ENCODE measurements at places on chromosomes 4 and X.

DNA sequence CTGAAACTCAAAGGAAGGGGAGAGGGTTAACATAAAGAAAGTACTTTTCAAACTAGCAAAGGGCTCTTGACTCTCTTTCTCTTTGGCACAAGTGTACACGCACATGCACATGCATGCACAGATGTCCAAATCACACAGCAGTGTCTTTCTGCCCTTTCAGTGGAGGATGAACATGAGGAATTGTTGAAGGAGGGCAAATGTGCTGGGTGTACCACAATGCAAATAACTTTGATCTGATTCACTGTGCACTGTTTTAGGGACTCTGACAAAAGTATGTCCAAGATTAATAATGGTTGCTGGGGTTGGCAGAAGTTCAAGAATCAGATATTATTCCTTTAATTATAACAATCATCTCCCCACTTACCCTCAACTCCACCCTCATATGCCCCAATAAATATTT is 93.8 kb downstream of the GPC4 start:
- DNase-seq, result no peak

DNA sequence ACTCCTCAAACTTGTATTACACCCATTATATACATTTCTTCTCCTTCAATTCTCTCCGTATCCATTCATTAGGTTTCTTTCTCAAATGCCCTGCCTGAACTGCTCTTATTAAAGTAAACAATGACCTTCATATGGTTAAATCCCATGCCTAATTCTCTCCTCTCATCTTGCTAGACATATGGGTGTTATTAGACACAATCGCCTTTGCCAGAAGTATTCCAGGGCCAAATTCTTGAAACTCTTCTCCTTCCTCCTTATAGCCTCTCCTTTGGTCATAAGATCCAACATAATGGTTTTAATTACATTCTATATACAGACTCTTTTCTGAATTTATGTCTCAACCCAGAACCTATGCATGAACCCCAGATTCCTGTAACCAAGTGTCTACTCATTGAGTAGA is 4.8 kb downstream of the ANXA10 start:
- no peak for DNase-seq

GRCh38 chr4:77821775-77822174 is 2.6 kb upstream of the CNOT6L start:
- no peak for DNase-seq

GRCh38 chrX:11965436-11965835 is 172.8 kb upstream of the FRMPD4 start:
- no peak for DNase-seq

GRCh38 chr4:112253382-112254000 is 21.9 kb downstream of the AP1AR start:
- DNase-seq, result no peak

- no peak for DNase-seq
Measured at GRCh38 chrX:49844611-49845010, 15.5 kb downstream of the PAGE4 start.

DNA sequence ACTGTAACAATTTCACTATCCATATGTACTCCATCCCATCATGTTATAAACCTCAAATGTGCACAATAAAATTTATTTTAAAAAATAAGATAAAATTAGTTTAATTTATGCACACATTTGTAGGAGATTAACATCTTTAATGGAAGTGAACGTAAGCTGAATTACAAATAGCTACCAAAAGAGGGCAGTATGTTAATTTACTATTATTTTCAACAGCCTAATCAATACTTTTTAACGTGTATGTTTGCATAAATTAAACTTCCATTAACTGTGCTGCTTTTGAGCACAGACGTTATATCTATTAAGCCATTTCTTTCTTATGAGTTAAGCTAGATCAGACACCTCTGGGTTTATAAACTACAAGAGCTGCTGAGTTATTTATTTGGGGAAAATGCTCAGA is 56.5 kb upstream of the PHKA2 start:
- DNase-seq, result no peak

GRCh38 chrX:123860983-123861382 is 1.1 kb downstream of the XIAP start:
- no peak for DNase-seq

- DNase-seq, result no peak
Measured at GRCh38 chrX:136097871-136098805, 49.2 kb upstream of the FHL1 start.

DNA sequence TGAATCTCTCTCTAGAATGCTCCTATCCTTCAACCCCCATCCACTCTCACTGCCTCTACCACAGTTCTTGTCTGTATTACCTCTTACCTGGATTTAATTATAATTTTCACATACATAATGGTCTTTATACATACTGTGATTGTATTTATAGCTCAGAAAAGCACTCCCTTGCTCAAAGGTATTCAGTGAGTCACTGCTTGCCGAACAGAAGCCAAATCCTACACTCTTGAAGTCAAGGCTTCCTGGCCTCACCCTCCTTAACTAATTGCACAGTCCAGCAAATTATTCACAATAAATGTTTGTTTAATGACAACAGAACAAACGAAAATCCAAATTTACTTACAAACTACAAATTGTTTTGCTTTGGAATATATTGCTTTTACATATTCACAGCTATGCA is 159.5 kb downstream of the KLHL13 start:
- no peak for DNase-seq

DNA sequence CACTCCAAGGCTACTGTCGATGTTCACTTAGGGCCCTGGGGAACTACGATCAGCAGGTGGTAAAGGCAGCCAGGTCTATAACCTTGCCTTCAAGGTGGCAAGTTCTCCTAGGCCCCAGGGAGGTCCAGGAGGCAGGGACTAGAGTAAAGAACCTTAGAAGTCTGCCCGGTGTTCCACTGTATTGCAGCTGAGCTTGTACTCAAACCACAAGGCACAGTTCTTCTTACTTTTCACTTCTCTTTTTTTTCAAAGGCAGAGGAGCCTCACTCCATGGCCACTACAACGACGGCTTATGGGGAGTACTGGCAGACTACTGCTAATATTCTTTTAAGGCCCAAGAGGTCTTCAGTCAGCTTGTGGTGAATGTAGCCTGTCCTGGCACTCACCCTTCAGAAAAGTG is 78.8 kb upstream of the GPR174 start:
- no peak for DNase-seq

DNA sequence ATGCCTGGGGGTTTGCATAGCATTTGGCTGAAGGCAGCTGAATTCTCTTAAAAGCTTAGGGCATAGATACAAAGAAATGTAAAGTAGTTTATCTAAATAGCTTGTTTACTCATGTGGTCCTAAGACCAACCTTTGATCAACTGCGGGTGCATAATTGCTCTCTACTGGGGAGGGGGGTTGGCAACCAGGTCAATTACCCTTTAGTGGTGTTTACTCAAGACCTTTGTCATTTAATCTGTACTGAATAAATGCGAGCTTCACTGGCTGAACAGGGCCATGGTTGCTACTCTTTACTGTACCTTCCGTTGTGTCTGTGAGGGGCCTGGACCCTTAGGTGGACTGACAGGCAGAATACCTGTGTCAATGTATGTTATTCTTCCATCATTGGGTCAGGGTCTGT is 102.7 kb upstream of the FAM9C start:
- DNase-seq, result no peak

- no peak for DNase-seq
Measured at GRCh38 chr4:73770917-73771316, 30.5 kb downstream of the CXCL8 start.

DNA sequence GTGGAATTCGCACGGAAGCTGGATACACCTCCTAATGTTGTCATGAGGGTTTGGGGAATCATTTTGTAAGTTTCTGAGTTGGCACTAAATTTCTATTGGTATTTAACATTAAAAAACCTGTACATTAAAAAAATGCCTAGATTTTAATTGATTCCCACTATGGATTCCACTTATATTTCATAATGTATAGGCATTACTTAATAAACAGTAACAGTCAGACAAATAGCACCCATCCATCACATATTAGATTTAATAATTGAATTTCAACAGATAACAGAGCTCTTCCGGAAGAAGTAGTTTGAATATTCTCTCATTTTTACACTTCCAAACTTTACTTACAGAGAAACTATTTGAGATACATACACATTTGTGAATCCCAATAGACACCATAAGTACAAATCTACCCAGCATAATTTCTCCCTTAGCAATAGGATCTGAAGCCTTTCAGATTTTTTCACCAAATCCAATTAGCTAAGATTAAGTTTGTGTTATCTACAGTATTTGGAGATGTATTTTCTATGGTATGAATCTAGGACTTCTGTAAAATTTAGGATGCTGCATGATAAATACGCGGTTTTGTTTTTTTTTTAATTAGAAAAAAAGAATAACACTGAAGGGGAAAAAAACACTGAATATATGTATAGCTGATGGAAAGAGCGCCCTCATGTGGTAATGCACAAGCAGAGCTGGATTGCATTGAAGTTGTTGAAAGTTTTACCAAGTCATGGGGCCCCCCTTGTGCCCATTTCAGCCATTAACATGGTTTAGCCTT is 12.2 kb upstream of the ODAM start:
- DNase-seq, result no peak

GRCh38 chr4:137015426-137016409 is 516.6 kb downstream of the PCDH18 start:
- no peak for DNase-seq

DNA sequence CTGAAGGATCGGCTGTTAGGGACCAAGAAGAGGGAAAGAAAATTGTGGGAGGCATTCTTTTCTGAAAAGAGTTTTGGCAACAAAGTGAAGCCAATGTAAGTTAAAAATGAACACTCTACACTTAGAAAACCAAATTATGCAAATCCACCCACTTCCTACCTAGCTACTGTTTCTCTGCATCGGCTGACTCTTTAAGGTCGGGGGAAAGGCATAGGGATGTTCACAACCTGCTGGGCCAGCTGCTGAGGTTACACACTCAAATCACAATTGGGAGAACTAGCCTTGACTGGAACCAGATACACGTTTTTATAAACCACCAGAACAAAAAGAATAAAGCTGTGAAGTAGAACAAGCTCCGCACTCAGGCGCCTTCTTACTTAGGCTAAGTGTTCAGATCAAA is 165.7 kb downstream of the LDB2 start:
- DNase-seq, result no peak

GRCh38 chr4:152990471-152991131 is 54.5 kb downstream of the FHDC1 start:
- DNase-seq, result no peak

GRCh38 chrX:72394518-72395170 is 88.9 kb upstream of the CITED1 start:
- DNase-seq, result no peak

DNA sequence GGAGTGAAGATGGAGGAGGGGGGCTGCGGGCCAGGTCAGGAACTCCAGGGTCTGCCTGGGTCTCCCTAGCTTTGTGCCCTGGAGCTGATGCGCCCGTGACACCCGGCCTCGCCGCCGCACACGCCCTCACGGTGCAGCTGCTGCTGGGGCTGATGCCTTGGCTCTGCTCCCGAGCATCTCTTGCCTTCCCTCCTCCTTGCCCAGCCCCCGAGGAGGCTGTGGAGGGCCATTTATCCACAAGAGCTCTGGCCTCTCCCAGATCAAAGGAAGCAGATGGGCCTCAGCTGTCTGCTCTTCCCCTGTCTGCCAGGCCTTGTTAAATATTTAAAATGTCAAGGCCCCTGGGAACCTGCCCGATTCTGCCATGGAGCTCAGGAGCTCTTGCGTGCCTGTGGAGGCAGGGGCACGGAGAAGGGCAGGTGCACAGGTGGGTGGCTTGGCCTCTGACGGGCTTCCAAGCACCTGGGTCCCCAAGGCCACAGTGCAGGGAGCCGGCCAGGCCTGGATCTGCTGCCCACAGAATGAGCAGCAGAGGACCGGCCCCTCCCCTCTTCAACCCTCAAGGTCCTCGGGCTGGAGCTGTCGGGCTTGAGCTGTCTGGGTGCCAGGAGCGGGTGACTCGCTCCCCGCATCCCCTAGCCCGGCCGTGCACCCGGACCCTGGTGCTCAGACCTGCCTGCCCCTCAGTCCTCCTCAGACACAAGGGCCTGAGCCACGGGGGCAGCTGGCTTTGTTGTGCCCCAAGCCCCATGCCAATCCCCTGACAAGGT is 20.3 kb downstream of the ATP2B3 start:
- no peak for DNase-seq

- no peak for DNase-seq
Measured at GRCh38 chrX:38599796-38600755, 38.7 kb downstream of the TSPAN7 start.

DNA sequence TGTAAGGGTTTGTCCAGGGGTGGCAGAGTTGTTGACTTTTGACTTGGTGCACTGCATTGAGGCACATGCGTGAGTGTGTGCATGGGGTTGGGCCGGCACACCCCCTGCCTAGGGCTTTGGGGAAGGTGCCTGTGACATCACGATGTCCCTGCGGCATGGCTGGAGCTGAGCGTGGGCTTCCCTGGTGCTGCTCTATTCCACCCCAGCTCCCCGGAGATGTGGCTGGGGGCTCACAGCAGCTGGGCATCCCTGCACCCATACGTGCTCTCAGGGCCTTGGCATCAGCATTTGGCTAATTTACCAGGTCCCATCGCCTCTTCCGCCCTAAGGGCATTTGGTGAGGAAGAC is 5.7 kb downstream of the PSAPL1 start:
- DNase-seq, result no peak

- no peak for DNase-seq
Measured at GRCh38 chr4:3295837-3296624, 3.2 kb downstream of the RGS12 start.

DNA sequence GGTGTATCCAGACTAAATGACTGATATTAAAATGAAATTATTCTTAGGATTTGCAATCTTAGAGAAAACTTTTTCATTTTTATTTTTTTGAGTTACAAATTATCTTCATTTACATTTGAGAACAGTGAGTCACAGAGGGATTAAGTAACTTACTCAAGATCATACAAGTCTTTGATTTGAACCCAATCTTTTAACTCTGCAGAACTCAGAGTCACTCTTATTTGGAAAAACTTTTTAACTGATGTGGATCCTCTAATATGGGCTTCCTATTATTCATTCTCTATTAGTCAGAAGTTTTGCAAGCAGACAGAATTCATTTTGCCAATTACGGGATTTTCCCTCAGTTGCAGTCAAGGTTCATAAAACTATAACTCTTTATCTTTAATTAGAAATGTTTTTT is 20.1 kb downstream of the HPRT1 start:
- DNase-seq, result no peak

GRCh38 chrX:48714573-48714972 is 18.0 kb downstream of the SUV39H1 start:
- no peak for DNase-seq

- no peak for DNase-seq
Measured at GRCh38 chr4:38867478-38868058, at the start of gene FAM114A1. FAM114A1 (plus strand) TSS chr4:38867806; CDS start chr4:38878079, 10,273 bp downstream.

GRCh38 chr4:173171098-173171497 is 2.5 kb downstream of the GALNT7 start:
- no peak for DNase-seq

DNA sequence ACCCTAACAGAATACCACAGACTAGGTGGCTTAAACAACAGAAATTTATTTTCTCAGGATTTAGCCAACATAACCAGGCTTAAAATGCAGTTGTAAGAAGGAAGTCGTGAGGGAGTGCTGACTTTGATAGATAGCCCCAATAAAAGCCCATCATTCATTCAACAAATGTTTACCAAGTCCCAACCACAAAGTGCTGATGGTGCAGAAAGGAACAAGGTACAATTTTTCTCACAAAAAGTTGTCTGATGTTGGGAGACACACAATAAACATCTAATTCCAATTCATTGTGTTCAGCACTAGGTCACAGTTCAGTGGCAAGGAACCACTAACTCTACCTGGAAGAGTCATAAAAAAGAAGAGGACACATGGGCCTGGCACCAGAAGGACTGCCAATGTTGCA is 42.2 kb downstream of the AKAP4 start:
- DNase-seq, result no peak
